ENCODE measurements at places on chromosomes 3 and 15. TPM values are rescaled to one million over a fixed set of nuclear protein-coding genes. Genes with fewer than 3 reads are reported as not detected.

The CKMT1B gene
- 0.12 TPM for polyA plus RNA-seq

The TMOD2 gene
- polyA plus RNA-seq: 2.2 TPM

The TRH gene
- not detected for polyA plus RNA-seq

The PPP4R2 gene
- 30.2 TPM for polyA plus RNA-seq

The CPLX3 gene
- not detected for polyA plus RNA-seq

The MYZAP gene
- 0.11 TPM for polyA plus RNA-seq

Data from BJ (cell line).